Activated CD4-positive, alpha-beta T cell treated with anti-CD3 and anti-CD28 coated beads for 36 hours (primary cell): ENCODE measurements at places on chromosomes 12 and 14. TPM values are rescaled to one million over a fixed set of nuclear protein-coding genes. Genes with fewer than 3 reads are reported as not detected.

DNA sequence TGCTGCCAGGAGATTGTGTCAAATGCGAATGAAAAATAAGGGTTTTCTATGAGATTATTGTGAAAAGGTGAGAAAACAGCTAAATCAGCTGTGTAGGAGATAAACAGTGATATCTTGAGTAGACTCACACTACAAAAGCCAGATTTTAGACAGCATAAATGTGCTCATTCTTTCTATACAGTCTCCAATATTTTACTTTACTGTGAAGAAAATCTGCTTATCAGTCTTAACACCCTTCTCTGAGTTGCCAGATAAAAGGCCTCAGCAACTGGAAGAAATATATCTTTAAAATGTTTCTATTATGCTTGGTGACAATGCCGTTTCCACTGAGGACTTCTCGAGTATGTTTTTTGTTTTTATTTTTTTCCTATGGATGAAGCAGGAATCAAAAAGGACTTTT lies 47.0 kb upstream of the PTCSC3 start:
- H3K36me3 ChIP-seq: no peaks in the 10 kb centered on the region
- H3K27me3 ChIP-seq: peaks cover 8% of the 10 kb centered on the region
- DNase-seq: no peak
- H3K4me3 ChIP-seq: no peak overlapping the region
- H3K27ac ChIP-seq: no peak overlapping the region

- H3K27me3 ChIP-seq: peaks cover 28% of the 10 kb centered on the region
- no peak for DNase-seq
- peaks cover 12% of the 10 kb centered on the region for H3K4me1 ChIP-seq
- H3K27ac ChIP-seq: no peak overlapping the region
Observed at GRCh38 chr14:71773898-71774481, 158.2 kb upstream of the RGS6 start.

The CLEC1A gene
- not detected for total RNA-seq

The RIMBP2 gene
- total RNA-seq: not detected

- H3K4me3 ChIP-seq: no peak overlapping the region
- H3K27me3 ChIP-seq: peaks cover 10% of the 10 kb centered on the region
- peaks cover 8% of the 10 kb centered on the region for H3K4me1 ChIP-seq
- no peaks in the 10 kb centered on the region for H3K36me3 ChIP-seq
- no peak overlapping the region for H3K27ac ChIP-seq
Observed at GRCh38 chr12:124599074-124599999, 31.9 kb upstream of the NCOR2 start.

GRCh38 chr12:110174373-110174996 lies 50.3 kb downstream of the IFT81 start:
- no peak for DNase-seq
- H3K4me3 ChIP-seq: no peak overlapping the region
- H3K36me3 ChIP-seq: no peaks in the 10 kb centered on the region
- no peaks in the 10 kb centered on the region for H3K4me1 ChIP-seq

The REM2 gene
- total RNA-seq: 0.48 TPM

GRCh38 chr14:68813318-68813838 lies 20.5 kb upstream of the ZFP36L1 start:
- H3K36me3 ChIP-seq: no peaks in the 10 kb centered on the region
- no peak overlapping the region for H3K4me3 ChIP-seq
- H3K27me3 ChIP-seq: no peaks in the 10 kb centered on the region

- no peaks in the 10 kb centered on the region for H3K27me3 ChIP-seq
- peak overlapping the region; percentile 64 for H3K4me3 ChIP-seq
- H3K27ac ChIP-seq: peak overlapping the region; percentile 31
- DNase-seq: peak; percentile 58
- H3K36me3 ChIP-seq: no peaks in the 10 kb centered on the region
- H3K4me1 ChIP-seq: peaks cover 8% of the 10 kb centered on the region
Observed at GRCh38 chr14:105087308-105087962, 22.2 kb upstream of the GPR132 start.

GRCh38 chr12:122126713-122127597 lies 47.1 kb downstream of the IL31 start:
- DNase-seq: no peak
- H3K27me3 ChIP-seq: no peaks in the 10 kb centered on the region
- no peak overlapping the region for H3K4me3 ChIP-seq
- H3K36me3 ChIP-seq: peaks cover 3% of the 10 kb centered on the region

DNA sequence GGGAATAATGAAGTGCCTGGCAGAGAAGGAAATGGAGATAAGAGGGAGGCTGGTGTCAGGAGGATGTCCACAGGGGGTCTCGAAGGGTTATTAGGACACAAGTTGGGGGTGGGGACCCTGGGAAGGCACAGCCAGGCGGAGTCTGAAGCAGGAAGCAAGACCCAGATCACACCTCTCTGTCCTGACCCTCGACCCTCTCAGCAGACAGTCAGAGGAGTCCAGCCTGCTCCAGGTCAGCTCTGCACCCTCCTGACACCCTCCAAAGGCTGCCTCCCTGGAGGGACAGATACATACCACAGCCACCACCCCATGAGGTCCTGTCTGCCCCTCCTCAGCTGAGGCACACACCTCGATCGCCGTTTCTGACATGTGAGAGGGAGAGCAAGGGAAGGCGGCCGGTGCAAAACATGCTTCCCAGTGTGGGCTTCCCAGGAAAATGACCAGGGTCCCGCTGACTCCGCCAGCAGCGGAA lies 9.0 kb downstream of the BCL11B start:
- H3K36me3 ChIP-seq: peaks cover 93% of the 10 kb centered on the region
- H3K4me1 ChIP-seq: peaks cover 70% of the 10 kb centered on the region
- H3K27ac ChIP-seq: peak overlapping the region; percentile 99
- H3K27me3 ChIP-seq: no peaks in the 10 kb centered on the region

DNA sequence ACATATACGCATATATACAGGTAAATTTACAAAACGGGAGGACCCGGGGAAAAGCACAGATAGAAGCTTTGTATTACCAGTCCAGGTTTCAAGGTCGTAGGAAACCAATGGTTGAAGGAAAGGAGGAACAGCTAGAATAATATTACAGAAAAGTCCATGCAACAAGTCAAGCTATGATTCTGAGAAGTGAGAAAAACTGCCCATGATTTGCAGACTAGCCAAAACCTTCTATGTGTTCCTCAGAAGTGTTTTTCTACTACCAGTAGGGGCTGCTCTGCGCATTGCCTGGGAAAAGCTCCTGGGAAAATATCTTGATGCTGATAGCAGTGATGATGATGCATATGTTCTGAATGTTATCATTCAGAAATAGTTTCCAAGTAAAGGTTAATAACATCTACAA lies 2.2 kb downstream of the PDZRN4 start:
- no peaks in the 10 kb centered on the region for H3K36me3 ChIP-seq
- no peak overlapping the region for H3K4me3 ChIP-seq
- no peak overlapping the region for H3K27ac ChIP-seq
- peaks cover 31% of the 10 kb centered on the region for H3K27me3 ChIP-seq
- H3K4me1 ChIP-seq: peaks cover 2% of the 10 kb centered on the region
- DNase-seq: no peak

DNA sequence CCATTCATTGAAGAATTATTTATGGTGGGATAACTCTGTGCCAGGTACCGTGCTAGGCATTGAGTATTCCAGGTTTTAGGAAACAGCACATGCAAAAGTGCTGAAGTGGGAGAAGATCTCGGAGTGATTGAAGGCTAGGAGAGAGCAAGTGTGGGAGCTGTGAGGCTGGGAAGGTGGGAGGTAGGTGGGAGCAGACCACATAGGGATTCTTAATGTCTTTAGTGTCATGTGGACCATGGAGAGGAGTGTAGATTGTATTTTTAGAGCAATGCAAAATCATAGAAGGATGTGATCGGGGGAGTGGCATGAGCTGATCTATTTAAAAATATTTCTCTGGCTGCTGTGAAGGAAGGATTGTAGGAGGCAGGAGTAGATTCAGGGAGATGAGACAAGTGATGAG lies 5.4 kb downstream of the PTPN11 start:
- H3K27me3 ChIP-seq: no peaks in the 10 kb centered on the region
- H3K4me1 ChIP-seq: peaks cover 60% of the 10 kb centered on the region
- H3K4me3 ChIP-seq: no peak overlapping the region
- DNase-seq: no peak
- H3K27ac ChIP-seq: no peak overlapping the region

The GUCY2C gene
- total RNA-seq: not detected

DNA sequence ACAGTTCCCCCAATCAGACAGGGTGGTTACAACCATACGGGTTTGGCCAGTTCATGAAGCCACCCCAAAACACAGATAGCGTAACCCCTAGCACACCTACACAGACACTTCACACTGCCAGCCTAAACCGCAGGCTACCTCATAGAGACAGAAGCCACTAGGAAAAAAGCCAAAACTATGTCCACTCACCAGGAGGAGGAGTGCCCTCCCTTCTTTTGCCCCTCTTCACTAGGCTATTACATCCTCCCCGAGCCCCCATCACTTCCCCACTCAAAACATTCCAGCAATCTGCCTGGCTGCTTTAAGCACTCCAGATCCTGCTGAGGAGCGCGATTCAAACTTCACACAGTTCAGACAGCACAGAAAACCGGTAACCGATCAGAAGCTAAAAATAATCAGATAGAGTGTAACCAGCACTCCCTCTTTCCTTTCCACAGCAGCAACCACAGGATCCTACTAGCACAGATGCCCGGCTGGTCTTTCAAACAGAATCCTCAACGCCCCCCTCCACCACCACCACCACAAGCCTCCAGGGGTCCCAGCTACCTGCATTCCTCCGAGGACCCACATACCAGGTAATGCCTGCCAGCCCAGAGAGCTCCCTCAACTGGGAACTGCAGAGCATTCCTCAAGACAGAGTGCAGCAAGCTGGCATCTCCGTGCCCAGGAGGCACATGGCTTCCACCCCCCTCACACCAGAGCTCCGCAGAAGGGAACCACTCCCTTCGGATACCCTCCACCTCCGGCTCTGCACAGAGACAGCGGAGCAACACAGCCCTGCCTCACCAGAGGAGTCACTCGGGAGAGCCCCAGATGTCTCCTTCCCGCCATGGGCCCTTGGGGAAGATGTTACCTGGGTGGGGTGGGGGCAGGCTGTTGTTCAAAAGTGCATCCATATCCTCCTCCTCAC lies 1.5 kb downstream of the CHD4 start:
- peaks cover 51% of the 10 kb centered on the region for H3K36me3 ChIP-seq
- H3K27me3 ChIP-seq: no peaks in the 10 kb centered on the region
- peak overlapping the region; percentile 95 for H3K27ac ChIP-seq
- peaks cover 44% of the 10 kb centered on the region for H3K4me1 ChIP-seq
- no peak overlapping the region for H3K4me3 ChIP-seq

DNA sequence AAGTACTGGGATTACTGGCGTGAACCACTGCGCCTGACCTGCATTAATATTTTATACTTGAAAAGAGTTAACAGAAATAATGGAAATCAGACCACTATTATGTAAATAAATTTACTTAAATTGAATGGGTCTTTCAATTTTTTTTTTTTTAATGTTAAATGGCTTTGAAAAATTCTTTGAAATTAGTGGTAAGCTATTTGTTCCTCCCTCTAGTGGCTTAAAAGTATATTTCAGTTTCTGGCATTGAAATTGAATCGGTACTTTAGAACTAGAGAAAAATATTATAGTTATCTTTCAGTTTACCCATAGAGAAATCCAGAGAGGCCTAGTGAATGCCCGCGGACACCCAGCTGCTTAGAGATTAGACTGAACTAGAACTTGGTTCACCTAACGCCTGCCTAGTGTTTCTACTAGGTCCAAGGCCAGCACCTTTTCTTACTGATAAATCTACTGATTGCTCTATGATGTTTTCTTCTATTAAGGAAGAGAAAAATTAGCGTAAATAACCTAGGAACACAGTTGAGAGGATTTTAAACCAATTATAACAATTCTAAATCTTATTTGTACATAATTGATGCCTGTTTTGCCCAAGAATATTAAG lies 106.5 kb downstream of the EML1 start:
- DNase-seq: no peak
- H3K27me3 ChIP-seq: peaks cover 3% of the 10 kb centered on the region
- no peak overlapping the region for H3K27ac ChIP-seq
